NCI-H1930 (cell line): ENCODE measurements at places on chromosomes 11 and 22.

DNA sequence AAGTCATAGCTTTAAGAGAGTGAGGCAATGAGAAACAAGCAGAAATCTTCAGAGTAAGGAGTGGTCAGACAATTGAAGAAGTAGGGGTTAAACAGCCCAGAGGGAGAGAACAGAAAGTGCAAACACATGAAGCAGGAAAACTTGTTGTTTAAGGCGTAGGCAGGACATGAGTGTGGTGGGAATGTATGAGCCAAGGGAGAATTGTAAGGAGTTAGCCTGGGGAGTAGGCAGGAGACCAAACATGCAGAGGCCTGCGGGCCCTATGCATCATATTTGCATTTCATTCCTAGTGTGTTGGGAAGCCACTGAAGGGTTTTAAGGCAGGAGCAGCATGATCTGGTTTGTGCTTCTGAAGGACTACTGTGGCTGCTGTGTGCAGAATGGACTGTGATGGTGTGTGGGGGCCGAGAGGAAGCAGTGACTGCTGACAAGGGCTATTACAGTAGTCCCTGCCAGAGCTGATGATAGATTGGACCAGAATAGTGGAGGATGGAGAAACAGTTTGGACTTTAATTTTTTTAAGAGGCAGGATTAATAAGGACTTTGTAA, 179.9 kb upstream of the C11orf87 start:
- DNase-seq: no peak

DNA sequence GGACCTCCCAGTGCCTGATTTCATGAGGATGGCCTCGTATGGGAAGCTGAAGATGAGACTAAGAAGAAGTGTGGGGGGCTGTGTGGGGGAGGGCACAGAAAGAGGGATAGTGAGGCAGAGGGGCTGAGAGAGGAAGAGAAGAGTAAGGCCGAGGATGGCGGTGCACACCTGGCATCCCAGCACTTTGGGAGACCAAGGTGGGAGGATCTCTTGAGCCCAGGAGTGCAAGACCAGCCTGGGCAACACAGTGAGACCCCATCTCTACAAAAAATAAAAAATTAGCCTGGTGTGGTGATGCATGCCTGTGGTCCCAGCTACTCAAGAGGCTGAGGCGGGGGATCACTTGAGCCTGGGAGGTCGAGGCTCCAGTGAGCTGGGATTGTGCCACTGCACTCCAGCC, 13.5 kb upstream of the EHD1 start:
- no peak for DNase-seq

- no peak for DNase-seq
Measured at GRCh38 chr22:30546616-30547015, at the start of gene SEC14L6. Gene SEC14L6 (minus strand): TSS chr22:30546741. CDS start chr22:30546682, 59 bp downstream.

GRCh38 chr22:36211237-36211861, 9.7 kb upstream of the APOL4 start:
- DNase-seq: no peak

DNA sequence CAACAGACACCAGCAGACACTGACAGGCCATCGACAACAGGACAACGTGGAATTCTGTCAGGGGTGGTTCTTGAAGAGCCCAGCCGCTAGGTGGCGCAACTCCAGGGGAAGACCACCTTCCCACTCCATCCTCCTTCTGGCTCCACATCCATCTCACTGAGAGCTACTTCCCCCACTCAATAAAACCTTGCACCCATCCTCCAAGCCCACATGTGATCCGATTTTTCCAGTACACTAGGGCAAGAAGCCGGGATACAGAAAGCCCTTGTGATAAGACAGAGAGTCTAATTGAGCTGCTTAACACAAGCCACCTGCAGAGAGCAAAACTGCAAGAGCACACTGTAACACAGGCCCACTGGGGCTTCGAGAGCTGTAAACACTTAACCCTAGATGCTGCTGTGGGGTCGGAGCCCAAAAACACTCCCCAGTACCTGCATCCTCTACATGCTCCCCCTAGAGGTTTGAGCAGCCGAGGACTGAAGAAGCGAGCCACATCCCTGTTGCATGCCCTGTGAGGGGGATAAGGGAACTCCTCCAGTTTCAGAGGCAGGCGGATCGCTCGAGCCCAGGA, 11.5 kb upstream of the RAB39A start:
- DNase-seq: peak; percentile 17

DNA sequence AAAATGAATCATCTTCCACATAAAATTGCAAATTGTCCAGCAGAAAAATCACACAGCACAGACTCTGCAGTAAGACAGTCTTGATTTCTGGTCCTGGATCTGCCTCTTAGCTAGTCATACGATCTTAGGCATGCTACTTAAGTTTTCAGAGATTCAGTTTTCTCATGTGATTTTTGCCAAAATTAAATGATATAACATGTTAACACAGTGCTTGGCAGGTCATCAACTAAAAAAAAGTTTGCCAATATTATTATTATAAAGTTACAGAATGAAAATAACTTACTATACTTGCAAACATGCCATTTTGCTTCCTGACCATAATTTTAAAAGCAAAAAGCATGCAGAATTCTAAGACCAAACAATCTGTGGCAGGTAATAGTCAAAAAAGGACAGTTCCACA, 15.1 kb downstream of the RAB30 start:
- no peak for DNase-seq

- no peak for DNase-seq
Measured at GRCh38 chr22:27802346-27803073, 954 bp upstream of the MN1 start.

- DNase-seq: no peak
Measured at GRCh38 chr22:25754527-25755202, 12.7 kb downstream of the MYO18B start.

GRCh38 chr11:36638556-36638955, 40.5 kb upstream of the RAG2 start:
- DNase-seq: no peak

- no peak for DNase-seq
Measured at GRCh38 chr22:20568502-20569058, 61.2 kb downstream of the MED15 start.
